ENCODE measurements at places on chromosomes 1 and 21.

- no peak for DNase-seq
Observed at GRCh38 chr1:14897080-14897449, 256.5 kb upstream of the TMEM51 start.

- no peak for DNase-seq
Observed at GRCh38 chr21:29382030-29382654, 83.4 kb downstream of the BACH1 start.

DNA sequence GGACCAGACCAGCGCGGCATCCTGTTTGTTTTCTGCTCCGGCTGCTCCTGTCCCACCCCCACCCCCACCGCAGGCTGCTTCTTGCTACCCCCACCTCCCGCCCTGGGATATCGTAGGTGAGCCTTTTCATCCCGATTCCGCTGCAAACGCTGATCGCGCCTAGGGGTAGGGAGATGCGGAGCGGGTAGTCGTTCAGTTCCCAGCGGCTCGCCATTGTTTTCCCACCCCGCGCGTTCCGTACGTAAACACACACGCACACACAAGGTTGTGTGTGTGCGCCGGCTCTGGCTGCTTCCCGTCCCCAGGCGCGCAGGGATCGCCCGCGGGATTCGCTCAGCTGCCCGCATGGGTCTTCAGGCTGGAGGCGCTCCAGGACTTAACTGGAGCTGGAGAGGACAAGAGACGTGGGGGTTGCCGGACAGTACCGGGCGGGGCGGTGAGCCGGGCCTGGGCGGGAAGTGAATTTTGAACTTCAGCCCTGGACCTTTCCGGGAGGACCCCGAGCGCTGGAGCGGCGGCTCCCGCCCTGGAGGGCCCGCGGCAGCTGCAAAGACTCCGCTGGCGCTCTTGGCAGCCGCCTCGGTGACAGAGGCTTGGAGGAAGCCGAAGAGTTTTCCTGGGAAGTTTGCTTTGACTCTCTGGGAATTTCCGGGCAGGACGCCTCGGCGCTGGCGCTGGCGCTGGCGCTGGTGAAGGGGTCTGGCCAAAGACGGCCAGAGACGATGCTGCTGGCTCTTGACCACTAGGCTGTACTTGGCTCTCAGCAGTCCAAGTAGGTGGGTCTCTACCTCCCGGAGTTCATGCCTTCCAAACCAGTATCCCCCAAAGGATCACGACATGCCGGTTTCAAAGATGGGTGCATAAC is 1.6 kb downstream of the SOX13 start:
- no peak for DNase-seq

- no peak for DNase-seq
Observed at GRCh38 chr21:21530680-21531079, 532.5 kb downstream of the NCAM2 start.

GRCh38 chr1:177546346-177546745 is 375.6 kb downstream of the BRINP2 start:
- no peak for DNase-seq

GRCh38 chr1:175530622-175531375 is 212.6 kb downstream of the TNR start:
- DNase-seq = no peak

GRCh38 chr1:26932531-26932930 is 11.0 kb downstream of the NUDC start:
- DNase-seq = no peak

- DNase-seq = no peak
Observed at GRCh38 chr1:76546354-76546933, 320.8 kb upstream of the ST6GALNAC5 start.

All from stimulated activated naive CD8-positive, alpha-beta T cell treated with anti-CD3 and anti-CD28 coated beads, Interleukin-15, amount 100 ng/mL, for 72 hours (primary cell).